ENCODE measurements at places on chromosomes 13 and 19. TPM values are rescaled to one million over a fixed set of nuclear protein-coding genes. Genes with fewer than 3 reads are reported as not detected.
A peak's percentile ranks its signal among the peaks of the same experiment; 100 is the strongest.

GRCh38 chr19:47391510-47392223 lies 27.7 kb downstream of the MEIS3 start:
- peak; percentile 62 for DNase-seq

DNA sequence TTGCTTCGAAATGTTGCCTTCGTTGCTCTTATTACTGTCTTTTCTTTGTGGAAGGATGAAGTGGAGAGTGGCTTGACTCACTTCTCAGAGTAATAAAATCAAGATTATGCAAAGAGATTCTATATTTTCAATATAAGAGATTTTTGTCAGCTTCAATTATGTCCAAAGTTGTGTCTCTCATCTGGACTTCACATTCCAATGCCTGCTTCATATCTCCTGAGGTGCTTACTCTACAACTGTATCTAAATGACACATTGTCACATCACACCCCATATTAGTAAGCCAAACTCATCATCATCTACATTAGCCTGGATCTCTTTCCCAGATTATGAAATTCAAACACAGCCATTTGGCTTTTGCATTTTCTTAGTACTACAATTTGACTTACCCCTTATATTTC lies 409.4 kb downstream of the DACH1 start:
- no peak for DNase-seq

DNA sequence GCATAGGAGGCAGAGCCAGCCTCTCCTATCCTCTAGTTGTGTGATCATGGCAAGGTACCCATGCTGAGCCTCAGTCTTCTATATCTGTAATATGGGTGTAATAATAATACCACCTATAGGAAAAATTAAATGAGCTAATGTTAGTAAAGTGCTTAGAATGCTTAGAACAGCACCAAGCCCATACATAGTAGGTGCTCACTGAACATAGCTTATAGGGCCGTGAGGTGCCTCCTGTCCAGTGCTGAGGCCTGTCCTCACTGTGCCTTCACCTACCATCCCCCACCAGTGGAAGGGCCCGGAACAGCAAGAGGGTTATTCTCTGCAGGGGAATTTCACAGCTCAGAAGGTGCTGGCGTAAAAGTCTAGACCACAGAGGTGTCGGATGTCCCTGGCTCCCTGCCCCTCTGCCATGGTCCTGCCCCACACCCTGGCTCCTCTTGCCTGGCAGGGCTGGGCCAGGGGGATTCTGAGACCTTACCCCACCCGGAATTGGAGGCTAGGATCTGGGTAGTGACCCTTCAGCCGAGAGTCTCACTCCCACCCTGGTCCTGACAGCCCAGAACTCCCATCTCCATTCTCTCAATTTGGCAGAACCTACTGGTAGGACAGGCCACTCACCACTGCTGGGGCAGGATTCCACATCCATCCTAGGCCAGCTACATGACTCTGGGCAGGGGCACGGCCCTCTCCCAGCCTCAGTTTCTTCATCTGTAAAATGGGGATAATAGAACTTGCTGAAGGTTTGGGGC lies 2.2 kb upstream of the SCN1B start:
- no peak for DNase-seq

GRCh38 chr19:14678199-14678598 lies 3.6 kb upstream of the ADGRE3 start:
- DNase-seq = no peak

DNA sequence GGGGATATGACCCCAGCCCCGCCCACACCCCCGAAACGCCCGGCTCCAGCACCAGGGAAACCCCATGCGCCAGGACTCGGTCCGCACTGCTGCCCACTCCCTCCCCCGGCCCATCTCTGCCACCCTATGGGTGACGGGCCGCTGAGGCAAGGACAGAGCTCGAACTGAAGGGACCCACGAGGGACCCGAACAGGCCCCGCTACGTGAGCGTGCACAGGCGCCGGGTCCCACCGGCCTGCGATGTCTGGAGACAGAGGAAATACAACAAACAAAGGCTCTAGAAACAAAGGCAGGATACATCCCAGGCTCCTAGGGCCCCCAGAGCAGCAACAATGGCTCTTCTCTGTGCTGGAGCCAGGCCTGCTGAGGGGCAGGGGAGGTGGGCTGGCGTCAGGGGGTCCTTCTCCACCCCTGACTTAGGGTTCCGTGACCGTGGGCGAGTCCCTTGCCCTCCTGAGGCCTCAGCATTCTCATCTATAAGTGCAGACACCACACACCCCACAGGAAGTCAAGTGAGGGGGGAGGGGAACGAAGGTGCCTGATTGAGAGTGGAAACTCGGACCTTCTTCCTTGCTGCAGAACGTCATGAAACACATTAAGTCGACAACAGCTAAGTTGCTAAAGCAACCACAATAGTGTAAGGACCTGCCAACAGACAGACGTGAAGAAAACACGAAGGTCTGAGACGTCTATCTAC lies 3.1 kb downstream of the ABHD17A start:
- DNase-seq = no peak

DNA sequence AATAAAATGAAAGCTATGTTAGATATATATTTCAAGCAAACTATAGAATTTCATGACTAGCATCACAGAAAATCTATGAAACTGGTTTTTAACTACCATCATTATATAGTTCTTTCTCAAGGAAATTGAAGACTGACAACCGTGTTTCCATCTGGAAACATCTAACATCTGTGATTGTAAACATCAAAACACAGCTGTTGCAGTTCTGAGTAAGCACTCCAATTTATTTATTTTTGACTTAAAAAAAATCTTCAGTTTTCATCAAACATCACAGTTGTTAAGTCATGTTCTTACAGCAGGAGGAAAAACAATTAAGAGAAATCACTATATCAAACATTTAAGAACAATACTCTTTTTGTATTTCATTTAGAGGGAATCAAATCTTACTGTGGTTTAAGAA lies 1653.0 kb upstream of the MIR17HG start:
- DNase-seq = no peak

LRRC4B gene
- 12.3 TPM for total RNA-seq

GRCh38 chr19:3233116-3233515 lies 8.7 kb downstream of the CELF5 start:
- DNase-seq = no peak

ARGLU1 gene
- 35.9 TPM for total RNA-seq

GRCh38 chr19:18746401-18747325 lies 44.4 kb downstream of the COMP start:
- DNase-seq = no peak

NANOS3 gene
- total RNA-seq = not detected

DNA sequence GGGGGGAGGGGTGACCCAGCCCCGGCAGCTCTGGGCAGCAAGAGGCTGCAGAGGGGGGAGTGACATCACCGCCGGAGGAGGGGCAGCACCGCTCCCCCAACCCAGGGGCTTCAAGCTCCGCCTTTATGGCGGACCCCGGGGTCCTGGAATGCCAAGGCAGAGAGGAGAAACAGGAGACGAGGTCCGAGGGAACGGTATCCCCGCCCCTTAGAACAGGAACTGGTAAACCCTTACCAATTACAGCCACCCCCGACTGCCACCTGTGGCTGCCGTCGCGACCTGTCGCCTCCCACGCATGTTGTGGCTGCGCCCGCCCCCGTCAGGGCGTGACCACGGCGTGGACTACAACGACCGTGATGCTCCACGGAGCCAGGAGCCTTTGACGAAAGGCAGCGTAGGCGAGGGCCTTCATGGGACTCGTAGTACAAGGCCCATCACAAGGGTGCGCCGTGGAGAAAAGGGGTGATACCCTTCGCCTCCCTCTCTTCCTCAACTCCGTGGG lies 4.1 kb upstream of the KCNC3 start:
- peak; percentile 92 for DNase-seq

UGGT2 gene
- 54.0 TPM for total RNA-seq

GRCh38 chr13:44974056-44974793 lies 15.0 kb downstream of the NUFIP1 start:
- peak; percentile 25 for DNase-seq

F10 gene
- total RNA-seq = 0.36 TPM

DNA sequence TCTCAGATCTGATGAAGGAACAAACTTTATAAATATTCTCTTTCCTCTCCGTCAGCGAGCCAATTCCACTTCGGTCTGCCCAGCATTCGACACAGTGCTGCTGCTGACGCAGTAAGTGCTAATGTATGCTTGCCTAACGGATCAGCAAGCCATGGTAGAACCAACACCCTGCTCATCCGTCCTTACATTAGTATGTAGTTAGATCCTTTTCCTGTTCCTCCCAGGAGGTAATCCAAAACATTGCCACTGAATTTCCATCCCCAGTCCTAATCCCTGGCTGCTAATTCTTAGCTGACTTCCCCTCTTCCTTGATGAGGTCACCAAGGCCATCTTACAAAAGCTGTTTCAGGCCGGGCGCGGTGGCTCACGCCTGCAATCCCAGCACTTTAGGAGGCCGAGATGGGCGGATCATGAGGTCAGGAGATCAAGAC lies 88.0 kb downstream of the STARD13 start:
- DNase-seq = no peak

DNA sequence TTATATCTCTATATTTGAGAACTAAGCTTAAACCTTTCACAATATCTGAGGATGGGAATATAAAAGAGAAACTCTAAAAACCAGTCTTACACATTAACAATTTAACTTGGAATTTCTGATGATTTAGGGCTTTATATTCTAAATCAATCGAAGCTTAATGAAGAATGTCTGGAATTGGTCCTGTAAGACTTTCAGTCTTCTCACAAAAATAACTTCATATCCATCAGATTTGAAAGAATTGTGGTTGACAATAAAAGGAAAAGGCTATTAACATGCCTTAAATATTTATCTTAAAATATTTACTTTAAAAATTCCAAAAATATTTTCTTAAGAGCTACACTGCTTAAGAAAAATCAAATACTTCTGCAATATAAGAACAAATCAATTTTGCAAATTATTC lies 27.3 kb downstream of the MYCBP2 start:
- no peak for DNase-seq

DNA sequence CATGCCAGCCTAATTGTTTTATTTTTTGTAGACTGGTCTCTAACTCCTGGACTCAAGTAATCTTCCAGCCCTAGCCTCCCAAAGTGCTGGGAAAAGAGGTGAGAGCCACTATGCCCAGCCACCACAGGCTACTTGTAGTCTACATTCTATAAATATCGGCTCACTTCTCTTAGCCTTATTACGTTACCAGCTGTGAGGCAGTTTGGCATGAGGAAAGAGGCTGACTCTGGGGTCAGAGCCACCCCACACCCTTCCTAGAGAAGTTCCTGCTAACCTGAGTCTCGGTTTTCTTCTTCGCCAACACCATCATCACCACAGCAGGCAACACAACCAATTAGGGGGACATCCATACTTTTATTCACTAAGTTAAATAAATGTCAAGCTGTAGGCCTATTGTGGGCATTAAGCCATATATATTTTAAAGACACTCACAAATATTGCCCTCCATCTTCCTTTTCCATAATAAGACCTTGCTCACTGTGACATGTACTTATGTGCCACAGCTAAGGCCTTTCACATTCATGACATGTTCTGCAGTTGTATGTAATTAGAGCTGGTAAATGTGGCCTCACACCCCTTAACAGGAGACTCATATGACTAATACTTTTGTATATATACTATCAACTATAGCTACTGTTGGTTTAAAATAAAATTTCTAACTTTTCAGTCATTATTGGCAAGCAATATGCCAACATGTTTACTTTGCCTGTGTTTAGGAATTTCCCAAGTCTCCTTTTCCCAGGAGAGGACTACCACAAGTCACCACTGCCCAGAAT lies 5.7 kb downstream of the SLC25A30 start:
- DNase-seq = no peak

- DNase-seq = no peak
Observed at GRCh38 chr19:30471441-30471840, 99.3 kb downstream of the ZNF536 start.

SLITRK5 gene
- total RNA-seq = 0.57 TPM

PSPN gene
- total RNA-seq = 1.8 TPM

DNA sequence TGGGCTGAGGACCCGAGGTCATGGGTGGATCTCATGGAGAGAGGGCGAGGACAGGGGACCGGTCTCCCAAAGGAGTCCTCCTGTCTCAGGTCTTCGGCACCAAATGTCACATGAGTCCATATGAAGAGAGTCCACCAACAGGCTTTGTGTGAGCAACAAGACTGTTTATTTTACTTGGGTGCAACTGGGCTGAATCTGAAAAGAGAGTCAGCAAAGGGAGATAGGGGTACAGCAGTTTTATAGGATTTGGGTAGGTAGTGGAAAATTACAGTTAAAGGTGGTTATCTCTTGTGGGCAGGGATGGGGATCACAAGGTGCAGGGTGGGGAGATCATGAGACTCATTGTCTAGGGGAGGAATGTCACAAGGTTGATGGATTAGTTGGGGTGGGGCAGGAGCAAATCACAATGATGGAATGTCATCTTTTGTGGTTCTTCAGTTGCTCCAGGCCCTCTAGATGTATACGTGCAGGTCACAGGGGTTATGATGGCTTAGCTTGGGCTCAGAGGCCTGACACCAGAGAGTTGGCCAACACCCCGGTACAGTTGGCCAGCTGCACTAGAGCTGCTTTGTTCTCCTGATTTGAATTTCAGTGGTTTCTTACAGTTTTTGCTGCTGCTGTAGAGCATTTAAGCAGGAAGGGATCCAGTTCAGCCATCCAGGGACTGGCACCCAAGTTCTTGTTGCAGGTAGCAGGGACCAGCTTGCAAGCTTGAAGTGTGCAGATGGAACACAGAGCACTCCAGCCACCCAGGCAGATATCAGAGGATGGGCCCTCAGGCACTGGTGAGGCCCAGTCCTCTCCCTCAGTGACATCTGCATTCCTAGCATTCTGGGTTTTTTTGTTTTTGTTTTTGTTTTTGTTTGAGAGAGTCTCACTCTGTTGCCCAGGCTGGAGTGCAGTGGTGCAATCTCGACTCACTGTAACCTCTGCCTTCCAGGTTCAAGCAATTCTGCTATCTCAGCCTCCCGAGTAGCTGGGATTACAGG lies 26.4 kb upstream of the IGFL1 start:
- peak; percentile 92 for DNase-seq

REXO1 gene
- total RNA-seq = 30.4 TPM

- DNase-seq = peak; percentile 98
Observed at GRCh38 chr13:110396913-110397381, 89.9 kb downstream of the COL4A2 start.
